ENCODE measurements at places on chromosomes 3 and 15.
A peak's percentile ranks its signal among the peaks of the same experiment; 100 is the strongest.

GRCh38 chr15:51935466-51936104 is 36.0 kb downstream of the LEO1 start:
- DNase-seq: no peak

DNA sequence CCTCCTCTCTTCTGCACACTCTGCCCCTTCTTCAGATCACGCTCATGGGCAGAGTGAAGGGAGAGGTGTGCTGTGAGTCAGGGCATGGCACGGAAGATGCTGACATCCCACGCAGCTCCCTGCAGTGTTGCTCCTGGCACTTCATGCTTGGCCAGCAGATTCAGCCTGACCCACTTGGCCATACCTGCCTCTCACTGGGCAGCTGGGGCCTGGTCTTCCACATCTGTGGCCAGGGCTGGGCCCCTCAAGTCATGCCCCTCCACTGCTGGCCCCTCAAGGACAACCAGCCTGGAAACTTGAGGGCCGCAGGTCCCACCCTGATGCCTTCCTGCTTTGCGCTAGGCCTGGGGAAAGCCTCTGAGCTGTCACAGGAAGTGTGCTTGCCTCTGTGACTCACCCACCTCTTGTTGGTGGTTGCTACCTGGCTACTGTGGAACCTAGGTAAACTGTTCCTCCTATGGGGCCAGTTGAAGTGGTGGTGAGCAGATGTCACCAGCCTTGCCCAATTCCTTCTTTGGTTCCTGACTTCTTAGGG is 48.7 kb downstream of the BSN start:
- DNase-seq: peak; percentile 58

- no peak for DNase-seq
Observed at GRCh38 chr3:190336516-190337189, 14.4 kb upstream of the CLDN1 start.

DNA sequence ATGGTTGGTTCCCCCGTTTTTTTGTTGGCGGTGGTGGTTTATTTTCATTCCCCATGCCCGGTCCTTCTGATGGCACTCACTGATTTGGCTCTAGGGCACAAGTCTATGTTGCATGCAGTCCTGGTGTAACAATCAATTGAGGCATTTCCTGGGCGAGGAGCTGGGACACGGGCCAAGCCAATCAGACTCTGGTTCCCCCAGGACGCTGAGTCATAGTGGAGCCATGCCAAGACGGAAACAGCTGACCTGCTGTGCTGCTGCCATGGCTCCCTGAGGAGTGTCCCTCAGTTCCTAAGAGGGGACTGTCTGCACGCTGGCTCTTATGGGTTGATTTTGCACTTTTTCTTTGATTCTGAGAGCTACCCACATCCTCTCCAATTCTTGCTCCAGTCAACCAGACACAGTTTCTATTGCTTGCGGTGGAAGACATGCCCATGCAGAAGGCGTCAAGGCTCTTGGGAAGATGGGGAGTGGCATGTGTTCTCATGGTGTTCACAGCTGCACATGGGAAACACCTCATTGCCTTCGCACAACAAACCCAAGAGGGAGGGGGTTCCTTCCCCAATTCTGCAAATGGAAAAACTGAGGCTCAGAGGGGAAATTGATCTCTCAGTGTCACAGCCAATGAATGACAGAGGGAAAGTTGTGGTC is 28.3 kb upstream of the ALDH1L1 start:
- DNase-seq: no peak

GRCh38 chr3:124261306-124261705 is 269.4 kb upstream of the ROPN1 start:
- DNase-seq: no peak

DNA sequence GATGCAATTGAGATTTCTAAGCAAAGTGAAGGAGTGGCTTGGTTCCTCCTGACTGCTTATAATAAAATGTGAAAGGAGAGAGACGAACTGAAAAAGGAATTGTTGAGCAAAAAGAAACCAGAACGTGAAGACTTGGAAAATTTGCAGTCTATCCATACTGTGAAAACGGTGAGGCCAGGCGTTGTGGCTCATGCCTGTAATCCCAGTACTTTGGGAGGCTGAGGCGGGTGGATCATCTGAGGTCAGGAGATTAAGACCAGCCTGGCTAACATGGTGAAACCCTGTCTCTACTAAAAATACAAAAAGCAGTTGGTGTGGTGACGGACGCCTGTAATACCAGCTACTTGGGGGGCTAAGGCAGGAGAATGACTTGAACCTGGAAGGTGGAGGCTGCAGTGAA is 56.7 kb upstream of the TSPAN3 start:
- no peak for DNase-seq

- no peak for DNase-seq
Observed at GRCh38 chr3:110909839-110910238, 161.8 kb upstream of the NECTIN3 start.

DNA sequence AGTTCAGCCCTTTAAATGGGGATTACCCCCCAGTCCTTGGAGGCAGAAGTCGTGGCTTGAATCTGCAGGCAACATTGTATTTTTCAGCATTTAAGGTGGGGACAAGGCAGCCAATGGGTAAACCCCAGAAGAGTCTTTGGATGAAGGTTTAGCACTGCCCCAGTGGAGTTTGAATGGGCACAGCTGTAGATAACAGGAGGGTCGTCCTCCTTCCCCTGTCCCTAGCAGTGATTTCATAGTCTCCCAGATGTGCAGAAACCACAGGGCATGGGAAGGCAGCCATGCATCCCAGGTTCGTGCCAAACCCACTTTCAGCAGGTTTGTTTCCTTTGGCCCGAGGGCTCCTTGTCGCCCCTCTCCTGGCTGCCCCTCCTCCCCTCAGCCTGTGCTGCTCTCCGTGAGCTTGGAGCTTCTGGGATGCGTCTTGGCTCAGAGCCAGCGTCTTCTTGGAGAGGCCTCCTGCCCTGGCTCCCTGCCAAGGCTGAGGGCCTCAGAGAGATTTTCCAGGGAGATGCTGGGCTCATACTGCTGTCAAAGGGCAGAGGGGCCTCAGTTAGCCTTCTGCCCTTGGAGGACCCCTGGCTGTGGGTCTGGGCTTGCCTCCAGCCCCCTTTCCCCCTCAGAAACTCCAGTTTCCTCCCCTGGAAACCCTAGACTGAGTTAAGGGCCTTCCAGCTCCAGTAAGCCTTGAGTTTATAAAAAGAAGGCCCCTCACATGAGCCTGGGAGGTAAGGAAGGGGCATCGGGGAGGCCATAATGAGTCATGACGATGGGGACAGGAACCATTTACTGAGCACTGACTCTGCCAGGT is 48.9 kb upstream of the POLG start:
- no peak for DNase-seq

- no peak for DNase-seq
Observed at GRCh38 chr15:64696481-64696880, 78.9 kb downstream of the RBPMS2 start.

DNA sequence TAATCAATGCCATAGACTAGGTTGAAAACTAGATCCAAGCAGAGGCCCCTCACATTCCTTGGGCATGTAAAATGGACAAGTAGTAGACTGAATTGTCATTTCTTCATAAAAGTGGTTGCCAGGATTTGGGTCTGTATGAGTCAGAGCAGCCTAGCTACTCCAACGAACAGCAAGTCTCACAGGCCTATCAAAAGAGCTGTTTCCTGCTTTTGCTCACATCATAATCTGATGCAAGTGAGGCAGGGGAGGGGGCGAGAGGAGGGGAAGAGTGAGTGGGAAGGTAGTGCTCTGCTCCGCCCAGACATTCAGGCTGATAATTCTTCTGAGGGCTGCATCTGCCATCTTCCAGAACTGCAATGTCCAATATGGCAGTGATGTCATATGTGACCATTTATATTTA is 228.9 kb upstream of the PRICKLE2 start:
- no peak for DNase-seq

GRCh38 chr3:54139630-54140029 is 17.3 kb downstream of the CACNA2D3 start:
- DNase-seq: no peak

DNA sequence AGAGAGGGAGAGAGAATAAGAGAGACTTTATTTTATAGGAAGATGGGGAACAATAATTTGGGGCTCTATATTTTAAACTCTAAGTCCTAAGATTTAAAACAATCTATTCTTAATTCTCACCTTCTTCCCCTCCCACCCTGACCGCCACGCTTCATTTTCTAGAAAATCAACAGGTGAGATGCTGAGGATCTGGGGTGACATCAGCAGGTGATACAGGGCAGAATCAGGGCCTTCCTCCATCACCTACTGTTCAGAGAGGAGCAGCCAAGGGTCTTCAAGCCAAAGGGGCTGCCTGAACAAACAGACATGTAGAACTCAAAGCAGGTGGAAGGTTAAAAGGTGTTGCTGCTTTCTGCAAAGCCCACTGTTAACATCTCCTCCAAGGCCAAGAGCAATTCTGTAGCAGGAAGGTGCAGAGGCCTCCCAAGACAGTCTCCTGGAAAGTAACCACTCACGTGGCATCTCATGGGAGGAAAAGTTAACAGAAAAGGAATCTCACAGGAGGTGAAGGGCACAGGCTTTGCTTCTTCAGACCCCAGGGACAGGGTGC is 183.6 kb upstream of the TLE3 start:
- no peak for DNase-seq

DNA sequence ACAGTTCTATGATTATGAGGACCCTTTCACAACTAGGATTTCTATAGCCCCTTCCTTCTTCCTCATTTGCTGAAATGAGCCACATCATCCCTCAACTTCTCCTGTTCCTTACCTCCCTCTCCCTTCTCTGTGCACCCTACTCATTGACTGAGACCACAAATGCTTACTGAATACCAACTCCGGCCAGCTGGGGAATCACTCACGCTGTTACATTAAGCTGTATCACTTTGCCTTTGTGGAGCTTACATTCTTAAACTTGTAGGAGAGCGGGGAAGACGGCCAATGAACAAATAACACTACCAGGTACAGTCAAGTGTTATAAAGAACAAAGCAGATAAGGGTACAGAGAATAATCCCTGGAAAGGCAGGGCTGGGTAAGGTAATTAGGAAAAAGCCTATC is 5.7 kb downstream of the SUCLG2 start:
- no peak for DNase-seq

DNA sequence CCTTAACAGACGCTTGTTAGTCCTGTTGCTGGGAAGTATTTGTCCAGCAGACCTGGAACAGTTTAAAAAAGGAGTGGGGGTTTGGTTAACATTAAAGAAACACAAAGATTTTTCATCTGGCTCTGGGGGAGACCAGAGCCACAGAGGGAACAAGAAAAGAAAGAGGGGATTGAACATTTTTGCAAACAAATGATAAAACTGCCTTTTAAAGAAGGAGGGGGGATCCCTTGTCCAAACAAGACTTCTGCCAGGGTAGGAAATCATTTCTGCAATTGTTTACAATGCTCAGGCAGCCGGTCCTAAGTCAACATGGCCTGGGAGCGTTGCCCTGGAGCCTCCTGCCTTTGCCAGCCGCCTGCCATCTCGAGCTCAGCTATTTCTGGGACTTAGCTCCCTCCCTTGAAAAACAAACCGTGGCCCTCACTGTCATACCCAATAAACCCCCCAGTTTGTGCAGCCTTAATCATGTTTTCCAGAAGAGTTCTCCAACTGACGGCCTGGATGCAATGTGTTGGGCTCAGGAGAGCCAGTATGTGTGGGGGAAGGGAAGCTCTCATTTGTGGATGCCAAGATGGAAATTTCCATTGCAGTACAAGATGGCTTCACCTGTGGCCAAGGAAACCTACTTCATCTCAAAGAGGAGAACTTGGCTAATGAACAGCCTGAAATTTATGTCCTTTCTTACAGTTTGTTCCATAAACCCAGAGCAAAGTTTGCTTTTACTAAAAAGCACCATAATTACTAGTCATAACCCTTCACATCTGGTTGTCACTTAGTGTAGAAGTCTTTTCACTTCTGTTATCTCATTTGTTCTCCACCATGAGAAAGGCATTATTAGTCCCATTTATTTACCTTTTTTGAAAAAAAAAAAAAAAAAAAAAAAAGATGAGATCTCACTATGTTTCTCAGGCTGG is 75.9 kb upstream of the RNU6-1 start:
- DNase-seq: no peak

DNA sequence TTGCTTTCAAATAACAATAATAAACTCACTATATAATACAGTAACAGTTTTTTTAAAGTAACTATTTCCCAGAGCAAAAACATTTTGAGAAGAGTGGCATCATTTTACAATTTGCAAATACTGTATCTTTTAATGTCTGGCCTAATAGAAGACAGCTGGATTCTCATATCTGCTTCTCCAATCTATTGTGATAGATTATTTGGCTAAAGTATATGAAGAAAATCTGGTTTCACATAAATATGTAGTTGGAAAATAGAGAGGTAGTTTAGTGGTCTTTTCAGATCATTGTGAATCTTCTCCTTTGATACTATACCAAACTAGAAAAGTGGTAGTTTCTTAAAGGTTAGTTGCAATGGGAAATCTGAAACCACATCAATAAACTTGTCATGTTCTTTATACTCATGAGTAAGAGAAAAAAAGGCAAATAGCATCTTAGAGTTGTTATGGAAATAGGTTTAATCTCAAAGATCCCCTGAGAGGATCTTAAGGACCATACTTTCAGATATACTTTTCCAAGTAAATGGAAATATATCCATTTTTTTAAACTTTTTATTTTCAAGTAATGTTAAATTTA is 124.8 kb upstream of the NR2E3 start:
- DNase-seq: no peak

DNA sequence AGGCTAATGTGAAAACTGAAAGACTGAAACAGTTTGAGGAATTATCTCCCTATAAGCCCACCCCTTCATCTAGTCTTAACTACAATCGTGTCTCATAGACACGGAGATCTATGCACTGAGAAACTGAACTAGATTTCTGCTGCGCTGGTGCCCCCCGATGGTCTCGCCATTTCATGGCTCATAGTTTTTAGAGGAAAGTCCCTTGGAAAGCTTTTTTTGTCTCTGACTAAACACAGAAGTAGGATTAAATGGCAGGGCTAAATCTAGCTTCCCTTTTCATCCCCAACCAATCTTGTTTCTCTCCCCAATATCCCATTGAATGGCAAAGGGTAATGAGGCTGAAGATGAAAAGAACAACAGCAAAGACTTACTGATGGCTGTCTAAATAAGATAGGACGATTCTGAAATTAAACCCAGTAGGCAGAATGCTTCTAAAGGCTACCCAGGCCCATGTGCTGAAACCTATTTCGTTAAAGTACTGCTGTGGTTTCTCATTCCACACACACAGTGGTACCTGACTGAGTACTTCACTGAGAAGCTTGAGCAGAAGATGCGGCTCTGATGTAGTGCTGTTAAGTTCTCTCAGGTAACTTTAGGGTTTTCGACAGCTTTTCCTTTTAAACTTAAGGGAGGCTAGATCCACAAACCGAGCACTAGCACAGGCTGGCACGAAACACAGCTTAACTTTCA is 142.7 kb downstream of the GADL1 start:
- DNase-seq: peak; percentile 70

All from activated CD4-positive, alpha-beta T cell treated with anti-CD3 and anti-CD28 coated beads, Interleukin-2, amount 50 U/mL, for 48 hours (primary cell).